ENCODE measurements at places on chromosomes 6 and 20. TPM values are rescaled to one million over a fixed set of nuclear protein-coding genes. Genes with fewer than 3 reads are reported as not detected.

- peaks cover 4% of the 10 kb centered on the region for H3K27me3 ChIP-seq
- H3K27ac ChIP-seq, result no peak overlapping the region
- no peak for DNase-seq
- H3K4me3 ChIP-seq, result no peak overlapping the region
- peaks cover 10% of the 10 kb centered on the region for H3K4me1 ChIP-seq
Measured at GRCh38 chr6:54288474-54288873, 19.8 kb upstream of the TINAG start.

DNA sequence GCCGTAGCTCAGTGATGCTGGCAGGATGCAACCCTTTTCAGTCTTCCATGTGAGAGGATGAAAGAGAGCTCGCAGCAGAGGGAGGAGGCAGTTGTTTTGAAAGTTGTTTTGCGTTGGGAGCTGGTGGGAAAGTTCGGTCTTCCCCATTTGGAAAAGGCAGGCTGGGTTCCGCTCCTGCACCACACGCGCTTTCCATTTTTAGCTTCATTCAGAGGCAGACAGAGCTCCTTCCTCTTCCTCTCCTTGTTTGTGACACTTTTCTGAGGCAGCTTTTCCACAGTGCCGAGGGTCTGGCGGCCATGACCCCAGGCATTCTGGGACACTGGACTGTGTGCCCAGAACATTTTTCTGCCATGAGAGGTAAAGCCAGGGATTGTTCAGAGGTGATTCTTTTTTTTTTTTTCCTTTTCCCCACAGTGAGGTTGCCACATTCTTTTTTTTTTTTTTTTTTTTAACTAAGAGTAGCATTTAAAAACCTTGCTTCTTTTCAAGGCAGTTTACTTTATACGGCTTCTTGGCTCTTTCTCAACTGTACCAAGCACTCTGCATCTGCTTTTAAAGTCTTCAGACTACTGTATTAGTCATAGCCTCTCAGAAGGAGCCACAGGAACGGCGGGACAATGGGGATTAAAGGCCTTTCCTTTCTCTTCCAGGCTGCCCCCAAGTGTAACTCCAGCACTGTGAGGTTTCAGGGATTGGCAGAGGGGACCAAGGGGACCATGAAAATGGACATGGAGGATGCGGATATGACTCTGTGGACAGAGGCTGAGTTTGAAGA, 1.6 kb downstream of the PRDM1 start:
- peak overlapping the region; percentile 96 for H3K4me3 ChIP-seq
- no peak for DNase-seq
- H3K27me3 ChIP-seq, result peaks cover 31% of the 10 kb centered on the region
- peaks cover 54% of the 10 kb centered on the region for H3K4me1 ChIP-seq

GRCh38 chr20:40896814-40897700, 131.6 kb upstream of the TOP1 start:
- peaks cover 14% of the 10 kb centered on the region for H3K27me3 ChIP-seq
- H3K27ac ChIP-seq, result no peak overlapping the region
- peaks cover 14% of the 10 kb centered on the region for H3K4me1 ChIP-seq
- H3K4me3 ChIP-seq, result no peak overlapping the region
- DNase-seq, result no peak

DNA sequence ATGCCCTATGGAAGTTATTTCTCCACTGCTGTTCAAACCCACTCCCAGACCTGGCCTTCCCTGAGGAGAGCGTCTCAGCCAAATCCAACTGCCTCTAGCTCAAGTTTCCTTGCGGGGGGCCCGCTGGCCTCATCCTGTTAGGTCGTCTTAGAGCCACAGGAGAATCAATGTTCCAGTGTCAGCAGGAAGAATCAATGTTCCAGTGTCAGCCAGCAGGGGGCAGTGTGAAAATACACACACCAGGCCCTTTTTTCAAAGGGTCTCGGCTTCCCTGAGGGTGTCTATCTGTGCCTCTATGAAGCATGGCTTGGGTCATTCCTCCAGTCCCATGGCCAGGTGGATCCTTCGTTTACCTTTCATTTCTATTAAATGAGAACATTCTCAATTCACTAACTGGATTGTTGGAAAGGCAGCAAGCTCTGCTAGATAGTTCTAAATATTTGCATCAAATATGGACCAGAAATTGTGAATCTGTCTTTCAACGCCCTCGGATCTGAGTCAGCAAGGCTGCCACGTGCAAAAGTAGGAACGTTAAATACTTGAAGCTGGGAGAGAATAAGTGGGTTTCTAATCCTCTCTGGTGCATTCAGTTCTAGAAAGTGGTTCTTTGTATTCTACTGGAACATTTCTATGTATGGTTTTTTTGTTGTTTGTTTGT, 19.2 kb downstream of the PRND start:
- no peaks in the 10 kb centered on the region for H3K36me3 ChIP-seq
- no peak overlapping the region for H3K4me3 ChIP-seq
- H3K27ac ChIP-seq, result no peak overlapping the region
- H3K27me3 ChIP-seq, result peaks cover 53% of the 10 kb centered on the region
- DNase-seq, result no peak
- H3K4me1 ChIP-seq, result no peaks in the 10 kb centered on the region

DNA sequence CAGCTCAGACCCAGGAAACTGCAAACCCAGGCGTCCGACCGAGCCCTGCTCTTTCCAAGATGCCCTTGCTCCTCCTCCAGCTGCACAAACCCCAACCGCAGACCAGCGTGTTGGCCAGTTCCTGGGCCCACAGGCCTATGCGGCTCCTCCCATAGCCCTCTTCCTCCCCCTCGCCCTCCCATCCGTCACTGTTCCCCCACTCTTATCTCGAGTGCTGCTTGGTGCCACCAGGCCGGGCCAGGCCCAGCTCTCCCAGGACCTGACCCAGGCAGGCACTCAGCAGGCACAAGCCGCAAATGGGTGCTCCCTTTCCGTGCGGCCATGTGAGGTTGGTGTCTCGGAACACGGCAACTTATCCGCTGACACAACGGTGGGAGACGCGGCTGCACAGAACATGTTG, 28.6 kb downstream of the ADRM1 start:
- no peak for DNase-seq
- no peaks in the 10 kb centered on the region for H3K4me1 ChIP-seq
- H3K27ac ChIP-seq, result no peak overlapping the region
- no peaks in the 10 kb centered on the region for H3K36me3 ChIP-seq

DNA sequence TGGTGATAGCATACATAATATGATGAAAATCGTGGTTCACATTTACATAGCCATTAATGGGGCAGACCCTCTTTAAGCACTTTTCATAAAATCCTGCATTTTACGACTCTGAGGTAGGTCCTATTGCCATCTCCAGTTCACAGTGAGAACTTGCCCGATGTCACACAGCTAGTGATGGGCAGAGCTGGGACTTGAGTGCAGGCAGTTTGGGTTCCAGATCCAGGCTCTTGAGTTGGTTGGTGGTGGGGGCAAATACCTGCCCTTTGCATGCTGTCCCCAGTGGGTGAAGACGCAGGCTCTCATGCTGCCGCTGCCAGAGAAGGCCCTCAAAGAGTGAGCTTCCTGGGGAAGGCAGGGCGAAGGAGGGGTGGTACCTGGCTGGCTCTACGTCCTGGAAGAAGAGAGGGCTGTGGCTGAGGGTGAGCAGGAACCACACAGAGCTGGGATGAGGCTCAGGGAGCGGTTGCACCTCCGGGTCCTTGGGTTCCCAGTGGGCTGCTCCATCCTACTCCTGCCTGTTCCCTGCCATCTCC, 6.1 kb upstream of the BAK1 start:
- no peak overlapping the region for H3K27ac ChIP-seq
- peak overlapping the region; percentile 25 for H3K4me3 ChIP-seq
- H3K4me1 ChIP-seq, result peaks cover 23% of the 10 kb centered on the region
- DNase-seq, result no peak
- no peaks in the 10 kb centered on the region for H3K36me3 ChIP-seq

DNA sequence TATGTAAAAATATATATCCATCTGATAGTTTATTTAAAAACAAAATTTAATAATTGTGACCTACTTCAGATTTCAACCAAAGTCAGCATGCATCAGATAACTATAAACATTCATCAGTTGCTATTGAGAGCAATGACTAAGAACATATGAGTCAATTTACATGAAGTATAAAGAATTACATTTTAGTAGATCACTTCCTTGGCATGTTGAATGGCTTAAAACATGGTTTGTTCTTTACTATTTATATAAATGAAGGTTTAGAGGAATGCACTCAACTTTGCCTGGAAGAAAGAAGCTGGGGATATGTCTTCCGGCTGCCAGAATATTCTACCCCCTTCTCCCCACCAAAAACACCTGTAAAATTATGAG, 6.4 kb upstream of the FAM217A start:
- H3K4me1 ChIP-seq, result peaks cover 6% of the 10 kb centered on the region
- no peak overlapping the region for H3K4me3 ChIP-seq
- H3K27ac ChIP-seq, result no peak overlapping the region
- H3K27me3 ChIP-seq, result no peaks in the 10 kb centered on the region
- no peaks in the 10 kb centered on the region for H3K36me3 ChIP-seq

DNA sequence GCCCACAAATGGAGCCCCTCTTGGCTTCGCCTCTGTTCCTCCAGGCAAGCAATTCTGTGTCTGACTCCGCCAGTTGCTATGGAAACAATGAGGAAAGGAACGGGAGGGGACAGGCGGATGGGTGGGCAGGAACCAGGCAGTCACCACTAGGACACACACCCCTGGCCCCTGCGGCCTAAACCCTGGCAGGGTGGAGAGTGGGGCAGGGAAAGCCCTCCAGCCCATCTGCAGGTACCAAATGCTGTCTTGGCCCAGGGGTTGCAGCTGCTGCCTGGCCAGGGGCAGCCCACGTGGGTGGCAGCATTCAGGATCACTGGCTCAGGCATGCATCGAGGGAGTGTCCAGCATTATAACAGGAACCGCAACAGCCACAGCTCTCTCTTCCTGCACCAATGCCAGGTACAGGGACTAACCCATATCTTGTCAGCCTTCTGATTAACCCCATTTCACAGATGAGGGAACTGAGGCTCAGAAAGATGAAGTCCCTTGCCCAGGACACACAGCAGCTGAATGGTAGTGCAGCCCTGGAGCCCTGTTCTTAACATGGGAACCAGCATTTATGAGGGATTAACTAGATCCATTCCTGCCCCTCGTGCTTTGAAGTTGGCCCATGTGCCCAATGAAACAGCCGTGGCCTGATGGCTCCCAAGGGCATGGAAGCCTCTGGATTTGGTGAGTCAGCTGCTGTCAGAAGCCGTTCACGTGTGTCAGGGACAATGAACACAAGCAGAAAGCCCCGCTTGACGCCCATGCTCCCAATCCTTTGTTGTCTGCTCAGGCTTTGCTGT, 66.3 kb downstream of the NOL4L start:
- peaks cover 51% of the 10 kb centered on the region for H3K4me1 ChIP-seq
- peaks cover 5% of the 10 kb centered on the region for H3K36me3 ChIP-seq
- H3K4me3 ChIP-seq, result no peak overlapping the region
- H3K27ac ChIP-seq, result no peak overlapping the region
- no peak for DNase-seq
- peaks cover 7% of the 10 kb centered on the region for H3K27me3 ChIP-seq

GRCh38 chr6:39453956-39454524, 131.5 kb upstream of the KCNK16 start:
- peaks cover 5% of the 10 kb centered on the region for H3K27me3 ChIP-seq
- no peak for DNase-seq
- H3K27ac ChIP-seq, result no peak overlapping the region
- peak overlapping the region; percentile 51 for H3K4me3 ChIP-seq
- no peaks in the 10 kb centered on the region for H3K4me1 ChIP-seq

DNA sequence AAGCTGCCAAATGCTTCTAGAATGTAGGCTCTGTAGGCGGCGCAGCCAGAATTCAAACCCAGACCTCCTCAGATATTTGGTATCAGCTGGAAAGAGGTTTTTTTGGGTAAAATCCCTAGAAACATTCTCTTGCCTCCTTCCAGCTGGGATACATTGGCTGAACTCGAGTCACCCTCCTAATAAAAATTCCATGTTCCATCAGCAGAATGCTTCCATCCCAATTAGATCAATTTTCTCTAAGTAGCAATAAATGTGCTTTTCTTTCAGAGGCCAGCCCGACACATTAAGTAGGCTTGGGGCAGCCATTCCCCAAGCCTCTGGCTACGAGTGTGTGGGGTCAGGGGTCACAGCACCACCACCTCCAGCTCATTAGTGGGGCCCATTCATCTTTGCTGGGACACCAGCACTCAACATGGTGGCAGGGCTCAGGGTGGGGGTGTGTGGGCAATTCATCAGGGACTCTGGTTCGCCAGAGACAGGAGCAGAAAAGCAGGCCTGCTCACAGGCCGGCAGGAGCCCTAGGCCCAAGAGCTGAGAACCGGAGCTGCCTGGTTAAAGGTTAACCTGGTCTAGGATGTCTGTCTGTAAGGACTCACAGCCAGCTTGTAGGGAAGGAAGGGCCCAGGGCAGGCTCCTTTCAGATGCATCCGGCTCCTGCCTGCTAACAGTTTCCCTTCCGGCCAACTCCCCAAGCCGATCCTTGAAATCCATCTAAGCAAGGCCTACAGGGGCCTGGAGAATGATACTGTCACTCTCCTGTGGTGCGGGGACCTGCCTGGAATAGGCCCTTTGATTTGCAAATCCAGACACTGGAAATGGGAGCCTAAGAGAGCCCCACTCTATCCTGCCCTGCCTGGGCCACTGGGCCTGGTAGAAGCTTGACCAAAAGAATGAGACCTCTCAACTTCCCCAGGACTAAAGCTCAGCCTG, 159.1 kb upstream of the TOP1 start:
- H3K4me3 ChIP-seq, result no peak overlapping the region
- peaks cover 22% of the 10 kb centered on the region for H3K4me1 ChIP-seq
- peaks cover 11% of the 10 kb centered on the region for H3K27me3 ChIP-seq
- no peak for DNase-seq
- peak overlapping the region; percentile 72 for H3K27ac ChIP-seq
- no peaks in the 10 kb centered on the region for H3K36me3 ChIP-seq

GRCh38 chr6:146543940-146544615, 445 bp downstream of the RAB32 start:
- H3K27ac ChIP-seq, result peak overlapping the region; percentile 96
- H3K27me3 ChIP-seq, result peaks cover 3% of the 10 kb centered on the region
- H3K36me3 ChIP-seq, result no peaks in the 10 kb centered on the region

DNA sequence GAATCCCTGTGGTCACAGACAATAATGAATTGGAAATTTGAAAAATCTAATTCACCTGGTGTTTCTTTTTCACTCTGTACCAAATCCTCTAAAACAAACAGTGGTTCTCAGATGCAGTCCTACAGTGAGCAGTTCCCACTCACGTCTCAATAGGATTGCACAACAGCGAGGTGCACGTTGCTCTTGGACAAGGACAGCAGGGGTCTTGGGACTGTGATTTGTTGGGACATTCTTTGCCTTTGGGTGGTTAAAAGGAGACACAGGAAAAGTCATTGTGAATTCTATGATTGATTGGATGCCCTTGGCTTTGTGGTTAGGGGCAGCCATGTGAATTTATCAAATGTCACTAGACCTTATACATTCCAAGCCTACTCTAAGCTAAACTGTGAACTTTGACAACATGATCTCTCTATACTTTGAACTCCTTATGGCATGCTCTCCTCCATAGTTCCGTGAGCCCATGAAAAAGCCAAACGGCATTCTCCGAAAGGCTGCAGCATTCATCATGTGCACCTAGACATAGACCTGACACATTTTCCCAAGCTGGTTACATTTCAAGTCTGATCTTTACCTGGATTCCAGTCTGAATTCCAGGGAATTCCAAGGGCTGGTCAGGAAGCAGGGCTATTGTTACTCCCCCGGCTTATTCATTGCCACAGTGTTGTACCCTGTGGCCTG, 647 bp downstream of the UNC93A start:
- peaks cover 14% of the 10 kb centered on the region for H3K27me3 ChIP-seq
- no peak overlapping the region for H3K4me3 ChIP-seq
- peaks cover 7% of the 10 kb centered on the region for H3K4me1 ChIP-seq
- DNase-seq, result no peak
- H3K27ac ChIP-seq, result no peak overlapping the region
- H3K36me3 ChIP-seq, result no peaks in the 10 kb centered on the region

CEP57L1 gene
- 20.7 TPM for total RNA-seq

RNF146 gene
- 46.8 TPM for total RNA-seq

NKAIN2 gene
- total RNA-seq, result 1.7 TPM

SLC22A16 gene
- not detected for total RNA-seq

SS18L1 gene
- 20.5 TPM for total RNA-seq
